Stimulated activated CD4-positive, alpha-beta T cell treated with anti-CD3 and anti-CD28 coated beads, Interleukin-15, amount 100 ng/mL, for 1 hour (primary cell): ENCODE measurements at places on chromosomes 2 and 18.

DNA sequence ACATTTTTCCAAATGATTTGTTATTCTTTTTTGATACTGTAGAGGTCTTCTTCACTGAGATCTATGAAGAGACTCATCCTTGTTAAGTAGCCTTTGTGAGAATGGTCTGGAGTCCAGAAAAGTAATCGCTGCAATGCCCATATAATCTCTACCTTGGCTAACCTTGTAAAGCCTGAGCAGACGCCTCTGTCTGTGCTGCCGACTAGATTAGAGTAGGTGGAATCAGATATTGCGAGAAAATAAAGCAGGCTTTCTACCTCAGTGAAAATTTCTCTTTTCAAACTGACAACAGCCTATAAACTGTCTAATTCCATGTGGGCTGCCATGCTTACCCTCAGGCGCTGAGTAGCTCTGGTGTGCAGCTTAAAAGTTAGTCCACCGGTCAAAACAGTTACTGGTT is 17.5 kb upstream of the CERS6 start:
- no peak for DNase-seq

- no peak for DNase-seq
Measured at GRCh38 chr2:218051903-218052302, 17.1 kb upstream of the RUFY4 start.

GRCh38 chr18:5455674-5456073 is 88.1 kb downstream of the EPB41L3 start:
- DNase-seq: no peak

GRCh38 chr2:147311058-147311430 is 533.8 kb upstream of the ACVR2A start:
- DNase-seq: no peak

GRCh38 chr2:33762636-33763035 is 163.5 kb upstream of the FAM98A start:
- no peak for DNase-seq

DNA sequence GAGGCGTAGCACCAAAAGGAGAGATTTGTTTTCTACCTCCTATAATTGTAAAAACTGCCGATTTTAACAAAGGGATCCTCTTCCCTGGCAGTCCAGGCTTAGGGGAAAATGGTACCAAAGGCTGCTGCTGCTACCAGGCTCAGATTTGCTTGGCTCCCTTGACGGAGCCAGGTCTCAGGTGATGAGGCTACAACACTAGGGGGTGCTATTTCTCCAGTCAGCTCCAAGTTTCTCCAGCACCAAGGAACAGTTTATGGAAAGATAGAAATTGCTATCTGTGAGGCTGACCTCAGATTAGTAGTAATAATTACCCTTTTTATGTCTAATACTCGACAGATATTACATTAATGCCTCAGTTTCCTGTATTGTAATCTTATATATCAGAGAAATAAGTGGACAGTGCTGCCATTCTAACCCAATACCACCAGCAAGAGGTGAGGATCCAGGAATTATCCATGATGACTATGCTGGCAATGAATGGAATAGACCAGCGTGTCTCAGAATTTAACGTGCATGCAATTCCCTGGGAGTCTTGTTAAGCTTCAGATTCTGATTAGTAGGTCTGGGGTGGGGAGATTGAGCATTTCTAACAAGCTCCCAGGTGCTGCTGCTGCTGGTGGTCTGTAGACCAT is 111.3 kb downstream of the ESCO1 start:
- DNase-seq: no peak

DNA sequence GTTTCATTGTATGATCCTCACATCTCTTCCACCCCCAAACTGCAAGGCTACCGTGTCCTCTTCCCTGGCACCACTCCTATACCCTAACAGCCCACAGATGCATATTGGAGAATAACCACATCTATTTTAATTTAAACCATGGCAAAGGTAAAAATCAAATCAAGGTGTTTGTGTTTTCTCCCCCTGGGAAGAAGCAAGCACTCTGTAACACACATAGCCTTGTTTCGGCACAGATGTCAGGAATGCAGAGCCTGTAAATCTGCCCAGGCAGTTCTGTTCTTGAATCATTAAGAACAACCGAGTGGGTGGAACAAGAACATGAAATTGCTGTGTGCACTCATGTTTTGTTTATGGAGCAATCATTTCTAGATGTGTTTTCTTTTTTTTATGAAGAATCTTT is 6.8 kb upstream of the COX7A2L start:
- DNase-seq: no peak

GRCh38 chr18:57748770-57749603 is 54.1 kb downstream of the ATP8B1 start:
- DNase-seq: no peak

- no peak for DNase-seq
Measured at GRCh38 chr2:12424809-12425208, 291.9 kb upstream of the TRIB2 start.

- no peak for DNase-seq
Measured at GRCh38 chr2:60586081-60586480, 32.6 kb upstream of the BCL11A start.

- no peak for DNase-seq
Measured at GRCh38 chr2:170408461-170409163, 230.7 kb downstream of the MYO3B start.

- no peak for DNase-seq
Measured at GRCh38 chr2:232979871-232980461, 33.1 kb downstream of the NGEF start.

GRCh38 chr18:44507729-44508325 is 172.9 kb upstream of the SETBP1 start:
- no peak for DNase-seq

GRCh38 chr2:26144031-26144430 is 28.9 kb upstream of the GAREM2 start:
- DNase-seq: no peak
